ENCODE measurements at places on chromosomes 5 and 9.

- ATAC-seq, result no peak
These were observed 5.5 kb downstream of the PCYOX1L start for GRCh38 chr5:149363358-149363757.

DNA sequence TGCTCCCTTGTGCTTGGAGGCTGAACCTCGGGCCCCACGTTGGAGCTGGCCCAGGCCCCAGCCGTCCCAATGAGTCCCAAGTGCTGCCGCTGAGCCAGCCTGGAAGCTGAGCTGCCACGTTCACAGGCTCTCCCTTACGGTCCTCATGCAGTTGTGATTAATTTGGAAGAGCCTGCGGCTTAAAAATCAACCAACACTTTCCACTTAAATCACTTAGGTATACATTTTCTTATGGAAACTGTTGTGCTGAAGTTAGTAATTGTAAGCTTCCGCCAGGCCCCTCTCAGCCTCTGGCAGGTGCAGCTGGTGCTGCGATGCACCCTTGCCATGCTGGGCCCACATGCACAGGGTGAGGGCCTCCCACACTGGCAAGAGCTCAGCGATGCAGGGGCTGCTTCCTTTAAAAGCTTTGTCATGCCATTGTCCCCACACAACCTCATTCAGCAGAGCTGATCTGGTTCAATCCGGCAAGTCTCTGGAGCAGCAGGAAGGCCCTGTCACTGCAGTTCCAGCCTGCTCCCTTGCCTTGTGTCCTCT, 61.0 kb downstream of the IPPK start:
- ATAC-seq, result no peak

GRCh38 chr9:115923903-115924668, 229.5 kb upstream of the PAPPA start:
- ATAC-seq, result no peak

GRCh38 chr5:1860949-1861348, 21.8 kb downstream of the IRX4 start:
- no peak for ATAC-seq

- ATAC-seq, result no peak
These were observed 179.1 kb upstream of the RAI14 start for GRCh38 chr5:34476941-34477565.

DNA sequence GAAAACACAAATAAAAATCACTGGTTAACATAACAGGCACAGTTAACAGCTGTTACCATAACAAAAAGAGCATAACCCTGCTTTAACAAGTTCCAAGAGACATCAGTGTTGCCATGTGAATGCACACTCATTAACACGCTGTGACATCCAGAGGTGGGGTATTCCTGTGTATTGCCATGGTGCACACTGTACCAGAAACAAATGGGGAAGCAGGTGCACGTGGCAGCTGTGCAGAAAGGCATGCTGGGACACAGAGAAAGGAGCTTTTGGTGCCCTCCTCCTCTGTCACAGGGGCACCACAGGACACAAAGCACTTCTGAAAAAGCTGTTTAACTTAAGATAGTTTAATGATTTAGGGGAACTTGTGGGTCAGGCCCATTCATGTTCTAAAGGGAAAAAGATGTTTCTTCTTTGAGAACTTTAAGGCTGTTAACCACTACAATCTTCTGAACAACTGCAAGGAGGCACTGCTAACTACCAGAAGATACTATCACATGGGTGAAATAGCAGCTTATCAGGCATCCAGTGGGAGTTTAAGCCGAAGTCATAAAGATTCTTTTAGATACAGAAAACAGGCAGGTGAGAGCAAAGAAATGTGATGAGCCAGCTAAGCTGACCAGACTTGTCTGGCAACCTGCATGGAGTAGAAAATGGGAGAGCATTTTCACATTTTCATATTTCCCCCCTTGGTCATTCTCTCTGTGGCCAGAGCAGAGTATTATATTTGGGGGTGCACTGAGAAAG, 56.4 kb upstream of the GOLPH3 start:
- no peak for ATAC-seq

GRCh38 chr9:135145312-135145711, 57.8 kb downstream of the OLFM1 start:
- no peak for ATAC-seq

DNA sequence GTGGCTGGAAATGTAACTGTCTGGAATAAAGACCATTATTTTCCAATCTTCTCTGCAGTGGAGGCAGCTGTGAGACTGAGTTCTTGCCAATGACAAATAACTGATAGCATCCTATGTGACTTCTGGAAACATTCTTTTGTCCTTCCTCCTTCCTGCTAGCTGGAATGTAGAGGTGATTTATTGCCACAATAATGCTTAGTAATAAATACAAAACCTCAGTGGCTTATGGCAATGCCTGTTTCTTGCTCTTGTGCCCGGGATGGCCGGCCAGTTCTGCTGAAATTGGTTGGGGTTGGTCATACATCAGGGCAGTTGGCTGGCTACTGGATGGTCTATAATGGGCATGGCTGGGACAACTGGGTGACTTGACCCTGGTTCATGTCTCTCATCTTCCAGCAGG, 12.2 kb upstream of the TEX48 start:
- no peak for ATAC-seq

GRCh38 chr9:20015427-20015931, 226.6 kb upstream of the SLC24A2 start:
- ATAC-seq, result peak; percentile 72

- ATAC-seq, result no peak
These were observed 39.8 kb downstream of the ADRA1B start for GRCh38 chr5:159956074-159956473.

GRCh38 chr5:154544646-154545045, 66.6 kb upstream of the HAND1 start:
- ATAC-seq, result no peak

DNA sequence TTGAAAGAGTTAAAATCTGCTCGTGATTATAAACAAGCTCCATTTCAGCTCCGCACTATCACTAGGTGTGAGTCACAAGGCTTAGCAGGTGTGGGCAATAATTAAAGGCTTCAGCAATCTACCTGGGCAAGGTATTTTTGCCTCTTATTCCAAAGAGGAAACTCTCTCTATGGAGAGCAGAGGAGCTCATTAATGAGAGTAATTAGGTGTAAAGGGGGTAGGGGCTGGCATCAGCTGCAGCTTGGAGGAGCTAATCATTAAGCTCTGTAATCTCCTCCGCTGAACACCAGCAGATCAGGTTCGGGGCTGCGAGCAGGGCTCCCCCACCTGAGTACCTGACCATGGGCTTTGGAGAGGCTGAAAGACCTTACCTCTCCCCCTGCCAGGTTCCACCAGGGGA, 129.2 kb downstream of the CRB2 start:
- ATAC-seq, result no peak

DNA sequence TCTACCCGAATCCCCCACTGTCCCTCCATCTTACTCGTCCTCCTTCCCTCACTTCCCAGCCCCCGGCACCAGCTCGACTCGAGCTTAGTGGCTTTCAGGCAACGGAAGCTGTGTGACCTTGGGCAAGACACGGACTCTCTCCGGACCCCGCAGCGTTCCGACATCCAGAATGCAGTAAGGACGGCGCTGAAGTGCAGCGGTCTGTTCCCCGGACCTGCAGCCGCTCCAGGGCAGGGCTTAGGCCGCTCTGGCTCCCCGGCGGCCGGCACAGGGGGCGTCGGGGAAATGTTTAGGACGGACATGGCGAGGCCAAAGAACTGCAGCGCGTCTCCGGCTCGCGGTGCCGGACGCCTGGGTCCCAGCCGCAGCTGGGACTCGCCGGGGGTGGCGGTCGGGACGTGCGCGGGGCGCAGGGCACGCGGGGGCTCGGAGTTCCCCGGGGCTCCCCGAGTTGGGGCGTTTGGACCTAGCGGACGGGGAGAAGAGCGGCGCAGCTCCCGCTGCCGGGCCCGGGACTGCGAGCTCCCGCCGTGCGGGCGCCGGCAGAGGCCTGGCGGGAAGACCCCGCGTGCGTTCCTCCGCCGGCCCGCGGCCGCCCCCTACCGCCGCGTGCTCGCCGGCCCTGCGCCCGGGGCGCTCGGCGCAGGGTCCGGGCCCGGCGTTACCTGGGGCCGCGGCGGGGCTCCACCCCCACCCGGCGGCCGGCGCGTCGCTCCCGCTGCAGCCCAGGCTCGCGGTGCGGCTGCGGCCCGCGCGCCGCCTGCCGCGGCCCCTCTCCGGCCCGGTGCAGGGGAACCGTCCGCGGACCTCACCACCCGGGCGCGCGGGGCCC, 5.6 kb upstream of the RNF44 start:
- ATAC-seq, result peak; percentile 79

DNA sequence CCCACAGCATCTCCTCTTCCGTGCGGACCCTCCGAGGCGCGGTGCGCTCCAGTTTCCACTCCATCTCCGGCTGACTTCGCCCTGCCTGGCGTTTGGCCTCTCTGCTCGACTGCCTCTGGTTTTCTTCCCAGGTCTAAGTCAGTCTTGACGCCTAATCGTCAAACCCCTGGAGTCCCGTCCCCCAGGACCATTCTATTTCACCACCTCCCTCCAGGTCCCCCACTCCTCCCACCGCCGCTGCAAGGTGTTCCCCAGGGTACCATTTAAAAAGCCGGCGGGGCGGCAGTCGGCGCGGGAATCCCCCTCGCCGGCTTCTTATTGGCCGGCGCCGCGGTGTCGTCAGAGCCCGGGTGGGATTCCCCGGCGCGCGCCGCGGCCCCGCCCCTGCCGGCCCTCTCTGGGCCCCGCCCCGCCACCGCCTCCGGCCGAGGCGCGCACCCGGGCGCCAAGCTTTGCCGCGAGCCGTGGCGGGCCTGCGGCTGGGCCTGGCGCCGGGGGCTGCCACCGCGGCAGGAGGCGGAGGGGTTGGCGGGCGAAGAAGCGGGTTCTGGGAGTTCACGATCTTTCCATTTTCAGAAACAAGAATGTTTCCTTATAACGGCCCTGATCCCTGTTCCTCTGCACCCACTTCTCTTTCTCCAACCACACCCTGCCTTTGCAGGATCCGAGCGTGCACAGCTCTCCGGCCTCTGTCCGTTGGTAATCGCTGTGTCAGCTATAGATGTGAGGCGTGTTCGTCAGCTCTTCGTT, at the start of gene CDC20B:
Gene CDC20B, minus strand, starts transcription at position 241 of the 750 bp plus-strand sequence. Its CDS starts 177 bp downstream, at position 64.
- peak; percentile 94 for ATAC-seq

DNA sequence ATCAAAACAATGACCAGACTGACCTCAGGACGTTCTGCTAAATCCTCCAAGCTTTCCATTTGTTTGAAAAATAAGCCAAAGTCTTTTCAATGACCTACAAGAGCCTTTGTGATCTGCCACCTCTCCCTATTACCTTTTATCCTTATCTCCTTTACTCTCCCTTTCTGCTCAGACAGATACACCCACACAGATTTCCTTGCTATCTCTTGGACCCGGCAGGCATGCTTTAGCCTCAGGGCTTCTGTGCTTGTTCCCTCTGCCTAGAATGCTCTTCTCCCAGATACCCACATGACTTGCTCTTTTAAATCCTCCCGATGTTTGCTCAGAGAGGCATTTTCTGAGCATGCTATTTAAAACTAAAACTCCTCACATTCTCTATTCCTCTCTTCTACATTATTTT, 8.9 kb upstream of the ELOVL7 start:
- no peak for ATAC-seq

DNA sequence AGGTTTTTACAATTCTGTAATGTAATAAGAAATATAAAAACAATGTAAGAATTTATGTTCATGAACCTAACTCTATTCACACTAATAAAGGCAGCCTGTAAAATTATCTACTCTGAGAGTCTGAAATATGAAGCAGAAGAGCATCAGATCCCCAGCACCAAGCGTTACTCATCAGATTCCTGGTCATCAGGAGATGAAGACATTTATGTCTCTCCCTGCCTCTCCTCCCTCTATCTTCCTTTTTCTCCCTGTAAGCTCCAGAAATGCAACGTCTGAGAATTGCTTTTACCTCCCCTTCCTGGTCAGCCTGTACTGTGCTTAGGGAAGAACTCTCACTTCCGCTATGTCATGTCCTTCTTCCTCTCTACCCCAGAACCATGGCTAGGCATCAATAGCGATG, 114.4 kb upstream of the SLIT3 start:
- no peak for ATAC-seq

DNA sequence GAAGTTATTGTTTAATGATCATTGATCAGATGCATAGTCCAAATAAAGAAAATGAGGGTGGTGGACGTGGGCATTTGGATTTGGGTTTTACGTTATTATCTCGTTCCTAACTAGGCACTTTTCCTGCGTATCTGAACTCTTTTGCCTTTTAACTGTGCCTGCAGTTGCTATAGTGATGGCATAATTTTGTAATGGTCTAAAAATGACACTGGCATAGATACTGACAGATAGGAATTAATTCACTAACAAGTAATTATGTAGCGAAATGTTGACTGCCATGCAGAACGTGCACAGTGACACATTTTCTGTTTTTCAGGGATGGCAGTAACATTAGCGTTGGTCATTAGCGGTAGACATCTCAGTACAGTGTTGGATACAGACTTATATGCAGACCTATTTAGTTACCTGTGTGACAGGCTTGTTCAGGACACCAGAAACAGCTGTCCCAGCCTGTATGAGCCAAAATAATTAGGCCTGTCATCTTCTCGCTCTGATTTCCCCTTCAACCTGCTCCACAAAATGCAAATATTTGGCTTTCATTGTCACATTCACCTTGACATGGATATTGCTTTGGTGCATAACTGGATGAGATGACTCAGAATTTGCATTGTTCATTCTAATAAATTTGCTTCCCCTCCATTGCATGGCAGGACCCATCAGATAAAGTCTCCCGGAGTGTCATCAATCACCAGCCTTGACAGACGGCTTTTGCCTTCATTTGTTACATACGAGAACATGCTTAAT, 413.3 kb upstream of the IRX1 start:
- no peak for ATAC-seq

GRCh38 chr5:8729437-8729836, 816.4 kb downstream of the SEMA5A start:
- ATAC-seq, result no peak

Measured in stimulated activated memory B cell treated with anti-CD40 and anti-IgM and Interleukin-4, amounts not matched to agents 10 μg/mL and 1 μg/mL and 100 μg/mL, for 72 hours (primary cell).